ENCODE measurements at places on chromosomes 5 and 9.
A peak's percentile ranks its signal among the peaks of the same experiment; 100 is the strongest.

DNA sequence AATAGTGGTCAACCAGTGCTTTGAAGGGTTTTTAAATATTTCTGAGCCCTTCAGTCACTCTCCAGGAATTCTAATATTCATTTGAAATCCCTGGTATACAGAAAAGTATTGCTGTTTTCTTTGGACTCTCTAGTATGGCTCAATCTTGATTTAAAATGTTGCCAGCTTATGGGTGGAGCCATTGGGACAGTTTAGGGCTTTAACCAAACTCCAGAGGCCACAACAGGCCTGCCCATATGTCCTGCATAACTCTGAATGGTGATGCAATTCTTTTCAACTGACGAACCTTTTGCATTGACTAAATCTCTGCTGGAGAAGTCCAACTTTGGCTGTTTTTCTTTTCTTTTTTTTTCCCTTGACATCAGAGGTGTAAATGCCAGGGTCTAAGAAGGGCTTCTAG is 10.3 kb upstream of the ANKHD1 start:
- no peak for DNase-seq

GRCh38 chr9:14294659-14295058 is 19.3 kb downstream of the NFIB start:
- no peak for DNase-seq

GRCh38 chr9:4886698-4887097 is 94.0 kb downstream of the RCL1 start:
- DNase-seq = no peak

GRCh38 chr5:51881901-51882300 is 498.7 kb downstream of the ISL1 start:
- no peak for DNase-seq

- DNase-seq = no peak
Observed at GRCh38 chr5:116225281-116225922, 140.6 kb downstream of the COMMD10 start.

GRCh38 chr5:108118813-108119514 is 262.9 kb downstream of the FBXL17 start:
- DNase-seq = no peak

GRCh38 chr5:33049842-33050241 is 338.7 kb downstream of the NPR3 start:
- no peak for DNase-seq

GRCh38 chr9:112689161-112689740 is 28.7 kb downstream of the INIP start:
- DNase-seq = no peak

DNA sequence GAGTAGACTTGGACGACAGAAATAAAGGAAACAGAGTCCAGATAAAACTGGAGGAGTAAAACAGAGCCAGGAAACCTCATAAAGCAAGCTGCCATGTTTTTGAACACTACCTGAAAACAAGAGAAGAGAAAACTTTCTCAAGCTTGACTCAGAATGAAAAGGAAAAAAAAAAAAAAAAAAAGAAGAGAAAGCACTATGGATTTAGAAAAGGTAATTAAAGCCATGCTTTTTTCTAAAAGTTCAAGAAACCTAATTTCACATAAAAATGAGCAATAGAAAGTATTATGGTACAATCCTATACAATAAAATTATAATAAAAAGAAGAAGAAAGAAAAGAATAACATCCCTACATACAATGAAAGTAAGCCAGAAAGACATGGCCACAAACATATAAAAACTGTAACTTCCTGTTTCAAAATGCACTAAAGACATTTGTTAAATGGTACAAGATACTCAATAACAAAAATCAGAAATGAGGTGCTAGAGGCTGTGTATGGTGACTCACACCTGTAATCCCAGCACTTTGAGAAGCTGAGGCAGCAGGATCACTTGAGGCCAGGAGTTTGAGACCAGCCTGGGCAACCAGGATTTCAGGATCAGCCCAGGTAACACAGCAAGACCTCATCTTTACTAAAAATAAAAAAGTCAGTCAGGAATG is 129.5 kb downstream of the SIL1 start:
- DNase-seq = no peak

DNA sequence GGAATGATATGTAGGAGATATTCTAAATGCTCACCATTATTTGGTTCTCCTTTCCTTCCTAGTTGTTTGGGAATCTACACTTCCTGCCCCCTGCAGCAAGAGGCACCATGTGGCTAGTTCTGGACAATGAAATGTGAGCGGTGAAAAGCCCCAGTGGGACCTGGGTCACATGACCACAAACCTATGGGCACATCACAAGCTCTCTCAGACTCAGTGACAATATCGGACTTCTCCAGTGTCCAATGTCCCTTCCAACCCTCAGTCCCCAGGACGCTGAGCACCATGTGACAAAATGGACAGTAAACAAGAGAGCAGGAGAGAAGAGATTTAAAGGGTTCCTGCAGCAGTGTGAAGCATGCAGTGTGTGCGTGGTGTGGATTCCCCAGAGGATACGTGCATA is 44.6 kb upstream of the FOXE1 start:
- DNase-seq = no peak

DNA sequence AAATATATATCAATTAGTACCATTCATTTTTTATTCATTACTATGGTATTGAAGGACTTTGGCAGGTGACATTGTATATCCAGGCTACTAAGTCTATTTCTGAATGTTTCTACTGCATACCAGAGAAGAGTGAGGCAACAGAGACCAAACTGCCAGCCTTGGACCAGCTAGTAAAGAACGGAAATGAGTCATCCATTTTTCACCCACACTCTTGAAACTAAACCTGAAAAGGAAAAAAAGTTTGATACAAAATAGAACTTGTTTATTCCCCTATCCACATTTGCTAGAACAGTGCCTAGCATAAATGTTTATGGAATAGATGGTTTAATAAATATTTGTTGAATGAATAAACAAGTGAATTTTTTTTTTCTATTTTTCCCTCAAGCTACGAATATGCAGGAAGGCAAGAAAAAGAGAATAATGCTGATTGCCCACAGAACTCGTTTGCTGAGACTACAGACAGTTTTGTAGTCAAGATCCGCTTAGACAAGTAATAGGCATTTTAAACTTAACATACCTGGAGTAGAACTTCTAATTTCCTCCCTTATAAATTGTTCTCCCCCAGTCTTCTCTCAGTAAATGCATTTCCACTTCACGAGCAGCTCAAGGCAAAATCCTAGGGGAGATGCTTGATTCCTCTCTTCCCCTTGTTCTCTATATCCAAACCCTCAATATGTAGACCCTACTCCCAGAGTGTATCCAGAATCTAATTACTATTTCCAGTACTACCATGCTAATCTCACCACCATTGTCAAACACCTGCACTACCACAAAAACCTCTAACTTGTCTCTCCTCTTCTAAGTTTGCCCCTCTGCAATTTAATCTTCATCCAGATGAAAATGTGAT is 146.2 kb upstream of the RASA1 start:
- DNase-seq = peak; percentile 60

GRCh38 chr5:25362799-25363198 is 718.0 kb upstream of the CDH10 start:
- DNase-seq = no peak

GRCh38 chr5:94329115-94329514 is 289.3 kb downstream of the KIAA0825 start:
- no peak for DNase-seq

DNA sequence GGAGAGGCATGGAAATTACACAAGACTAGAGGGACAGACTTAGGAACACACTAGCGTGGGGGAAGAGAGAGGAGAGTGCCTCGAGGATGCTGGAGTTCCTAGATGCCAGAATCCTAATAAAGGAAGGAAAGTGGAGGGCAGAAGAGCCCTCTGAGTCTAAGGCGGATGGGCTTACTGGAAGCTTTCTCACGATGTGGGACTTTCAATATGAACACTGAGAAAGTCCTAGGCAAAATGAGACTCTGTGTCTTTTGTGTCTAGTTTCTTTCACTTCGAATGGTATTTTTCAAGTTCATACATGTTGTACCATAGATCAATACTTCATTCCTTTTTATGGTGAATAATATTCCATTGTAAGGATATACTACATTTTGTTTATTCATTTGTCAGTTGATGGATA is 239.4 kb downstream of the NSG2 start:
- no peak for DNase-seq

DNA sequence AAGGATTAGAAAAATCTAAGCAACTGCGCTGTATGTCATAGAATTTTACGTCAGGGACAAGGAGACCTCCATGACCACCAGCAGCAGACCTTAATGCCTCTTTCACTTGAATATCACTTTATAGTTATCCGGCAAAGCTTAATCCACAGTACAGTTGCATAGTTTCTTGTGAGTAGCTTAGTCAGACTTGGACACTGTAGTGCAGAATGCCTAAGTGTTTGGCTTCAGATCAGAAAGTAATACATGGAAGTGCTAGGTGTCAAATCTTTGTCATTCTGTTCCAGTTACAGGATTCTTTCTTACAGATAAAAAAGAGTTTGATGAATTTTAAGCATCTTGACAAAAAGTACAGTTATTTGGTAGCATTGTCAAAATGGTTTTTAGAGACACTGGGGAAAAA is 239.9 kb upstream of the PAPPA start:
- no peak for DNase-seq

DNA sequence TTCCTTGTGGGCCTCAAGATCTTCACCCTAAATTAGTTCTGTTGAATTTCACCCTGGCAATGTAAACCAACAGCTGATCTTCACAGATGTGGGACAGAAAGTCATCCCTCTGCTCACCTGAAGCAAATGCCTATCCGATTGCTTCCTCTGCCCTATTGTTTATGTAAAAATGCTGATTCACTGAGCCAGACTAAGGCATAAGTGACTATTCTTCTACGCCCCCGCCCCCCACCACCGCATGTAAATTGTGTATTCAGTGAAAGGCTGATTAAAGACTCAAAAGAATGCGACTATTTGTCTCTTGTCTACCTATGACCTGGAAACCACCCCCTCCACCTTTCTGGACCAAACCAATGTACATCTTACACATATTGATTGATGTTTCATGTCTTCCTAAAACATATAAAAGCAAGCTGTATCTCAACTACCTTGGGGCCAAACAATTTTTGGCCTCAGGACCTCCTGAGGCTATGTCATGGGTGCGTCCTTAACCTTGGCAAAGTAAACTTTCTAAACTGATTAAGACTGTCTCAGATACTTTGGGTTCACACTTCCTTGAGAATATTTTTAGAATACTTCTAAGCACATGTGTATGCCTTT is 129.7 kb upstream of the BOD1 start:
- DNase-seq = no peak

DNA sequence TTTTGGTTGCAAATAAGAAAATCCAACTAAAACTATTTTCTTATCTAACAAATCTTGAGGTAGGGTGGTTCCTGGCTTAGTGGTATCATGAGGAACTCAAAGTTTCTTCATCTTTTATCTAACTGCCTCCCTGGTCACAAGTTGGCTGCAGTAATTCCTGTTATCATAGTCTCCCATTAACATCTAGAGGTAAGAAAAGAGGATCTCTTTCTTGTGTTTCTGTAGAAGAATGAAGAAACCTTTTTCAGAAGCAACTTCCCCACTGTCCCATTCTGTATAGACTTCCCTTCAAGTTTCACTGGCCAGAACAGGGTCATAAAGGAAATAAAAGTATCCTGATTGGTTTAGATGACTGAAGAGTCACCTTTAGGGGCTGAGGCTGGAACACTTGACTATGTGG is 81.8 kb upstream of the ELL2 start:
- DNase-seq = no peak

GRCh38 chr5:9483243-9483642 is 62.6 kb downstream of the SEMA5A start:
- no peak for DNase-seq

DNA sequence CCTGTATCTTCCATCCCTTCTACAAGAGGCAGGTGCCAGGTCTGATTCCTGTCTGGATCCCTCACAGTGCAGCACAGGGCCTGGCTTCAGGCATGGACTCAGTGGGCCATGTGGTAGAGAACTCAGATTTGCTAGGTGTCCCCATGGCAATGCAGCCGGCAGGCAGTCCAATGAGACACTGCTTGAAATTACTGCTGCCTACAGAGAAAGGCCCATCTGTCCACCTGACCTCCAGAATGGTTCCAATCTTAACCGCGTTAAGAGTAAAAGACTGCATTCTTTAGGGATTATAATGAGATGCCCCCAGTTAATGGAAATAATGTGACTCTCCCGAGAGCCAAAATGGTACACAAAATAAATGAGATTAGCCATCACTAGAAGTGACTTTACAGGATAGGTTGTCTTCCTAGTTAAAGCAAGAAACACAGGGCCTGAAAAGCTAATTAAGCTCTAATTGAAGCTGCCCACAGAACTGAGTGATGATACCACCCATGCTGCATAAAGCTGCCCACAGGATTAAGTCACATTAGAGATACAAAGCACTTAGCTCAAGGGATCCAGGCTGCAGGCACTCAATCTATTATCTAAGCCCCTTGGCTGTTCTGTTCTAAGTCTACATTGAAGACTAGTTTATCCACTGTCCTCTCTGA is 11.4 kb downstream of the FAM193B start:
- DNase-seq = no peak

GRCh38 chr9:88106492-88106891 is 31.8 kb downstream of the SPATA31C2 start:
- DNase-seq = no peak

- DNase-seq = no peak
Observed at GRCh38 chr9:124454791-124455443, 4.7 kb downstream of the ADGRD2 start.

DNA sequence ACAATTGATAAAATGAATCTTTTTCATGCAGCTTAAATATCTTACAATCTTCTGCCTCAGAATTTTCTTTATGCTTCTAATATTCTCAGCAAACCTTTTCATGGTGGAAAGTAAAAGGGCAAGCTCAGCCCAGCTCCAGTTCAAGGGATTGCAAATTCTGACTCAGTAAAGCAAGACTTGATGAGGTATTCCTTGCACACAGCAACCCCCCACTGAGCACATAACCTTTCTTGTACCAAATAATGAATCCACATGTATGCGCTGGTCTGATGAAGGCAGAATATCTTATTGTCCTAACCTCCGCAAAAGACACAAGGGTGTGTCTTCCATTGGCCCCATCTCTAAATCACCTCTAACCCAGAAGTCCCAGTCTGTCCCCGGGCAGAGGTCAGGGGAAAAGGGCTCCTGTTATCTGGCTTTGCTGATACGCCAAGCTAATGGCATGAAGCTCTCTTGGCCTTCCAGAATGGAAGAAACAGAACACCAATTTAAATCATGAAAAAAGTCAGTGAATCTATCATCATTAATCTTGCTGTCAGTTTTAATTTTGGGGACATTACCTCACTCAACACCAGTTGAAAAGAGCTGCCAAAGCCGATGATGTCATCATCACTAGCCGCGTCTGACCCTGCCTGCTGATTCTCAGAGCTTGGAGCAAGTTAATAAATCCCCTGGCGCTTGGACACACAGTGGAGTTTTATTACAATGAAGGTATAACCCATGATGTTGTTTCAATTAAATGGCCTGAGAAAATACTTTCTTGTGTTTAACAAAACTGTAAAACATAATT is 592.5 kb upstream of the CLINT1 start:
- DNase-seq = no peak

DNA sequence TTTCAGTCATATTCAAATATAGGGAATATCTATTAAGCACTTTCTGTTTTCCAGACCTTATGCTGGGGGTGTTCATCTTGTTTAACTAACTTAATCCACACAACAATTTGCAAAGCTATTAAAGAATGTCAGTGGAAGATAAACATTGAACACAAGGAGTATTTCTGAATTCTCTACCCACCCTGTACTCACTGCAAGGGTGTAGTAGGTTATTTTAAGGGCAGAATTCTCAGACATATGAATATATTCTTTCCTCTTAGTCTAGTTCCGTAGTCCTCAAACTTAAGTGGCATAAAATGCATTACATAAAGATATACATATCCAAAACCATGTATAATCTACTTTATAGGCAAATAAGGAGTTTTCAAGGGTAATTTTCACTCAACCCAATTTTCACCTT is 19.9 kb upstream of the CHSY3 start:
- DNase-seq = no peak

GRCh38 chr5:14385019-14385418 is 196.6 kb upstream of the OTULINL start:
- no peak for DNase-seq

Measured in CD4-positive, alpha-beta T cell treated with Interleukin-21 for 1 hour (primary cell).